ENCODE measurements at places on chromosomes 3 and 15. TPM values are rescaled to one million over a fixed set of nuclear protein-coding genes. Genes with fewer than 3 reads are reported as not detected.
A peak's percentile ranks its signal among the peaks of the same experiment; 100 is the strongest.

DNA sequence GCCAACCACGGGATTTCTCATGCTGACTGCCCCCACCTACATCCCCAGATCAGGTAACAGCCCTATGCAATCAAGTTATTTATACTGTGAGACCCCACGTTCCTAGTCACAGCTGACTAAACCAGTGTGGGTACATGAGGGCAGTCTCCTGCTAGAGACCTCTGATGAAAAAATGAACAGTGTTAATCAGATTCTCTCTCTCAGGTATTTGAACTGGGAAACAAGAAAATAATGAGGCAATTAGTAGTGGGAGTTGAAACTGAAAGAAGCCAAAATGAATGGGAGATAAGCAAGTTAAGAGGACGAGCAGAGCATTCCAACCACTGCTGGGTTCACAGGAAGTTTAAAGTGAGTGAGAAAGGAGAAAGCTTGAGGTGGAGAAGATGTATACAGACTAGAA is 98.5 kb upstream of the MYO5C start:
- no peaks in the 10 kb centered on the region for H3K27me3 ChIP-seq
- peaks cover 25% of the 10 kb centered on the region for H3K36me3 ChIP-seq
- H3K27ac ChIP-seq, result no peak overlapping the region
- peaks cover 9% of the 10 kb centered on the region for H3K4me1 ChIP-seq

GRCh38 chr15:74869726-74870407 is 3.3 kb downstream of the SCAMP2 start:
- peak; percentile 50 for DNase-seq
- peak overlapping the region; percentile 97 for H3K27ac ChIP-seq
- peak overlapping the region; percentile 98 for H3K4me3 ChIP-seq
- peaks cover 51% of the 10 kb centered on the region for H3K36me3 ChIP-seq
- peaks cover 55% of the 10 kb centered on the region for H3K4me1 ChIP-seq
- H3K27me3 ChIP-seq, result no peaks in the 10 kb centered on the region

DNA sequence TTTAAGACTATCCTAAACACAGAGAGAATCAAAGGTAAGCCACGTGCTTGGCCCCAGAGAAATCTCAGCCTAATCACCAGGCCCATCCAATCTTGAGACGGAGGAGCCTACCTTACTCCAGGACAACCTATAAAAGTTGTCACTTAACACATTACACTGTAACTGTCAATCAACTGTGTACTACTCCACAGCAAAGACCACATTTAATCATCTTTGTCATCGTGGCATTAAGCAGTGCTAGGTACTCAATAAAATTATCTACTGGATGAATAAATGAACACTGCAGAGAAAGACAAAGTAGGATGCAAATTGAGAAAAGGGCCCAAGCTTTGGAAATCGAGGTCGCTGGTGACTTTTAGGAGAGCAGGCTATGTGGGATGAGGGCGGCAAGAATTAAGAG is 466.7 kb downstream of the SHQ1 start:
- H3K4me3 ChIP-seq, result no peak overlapping the region
- no peaks in the 10 kb centered on the region for H3K27me3 ChIP-seq
- DNase-seq, result no peak

DNA sequence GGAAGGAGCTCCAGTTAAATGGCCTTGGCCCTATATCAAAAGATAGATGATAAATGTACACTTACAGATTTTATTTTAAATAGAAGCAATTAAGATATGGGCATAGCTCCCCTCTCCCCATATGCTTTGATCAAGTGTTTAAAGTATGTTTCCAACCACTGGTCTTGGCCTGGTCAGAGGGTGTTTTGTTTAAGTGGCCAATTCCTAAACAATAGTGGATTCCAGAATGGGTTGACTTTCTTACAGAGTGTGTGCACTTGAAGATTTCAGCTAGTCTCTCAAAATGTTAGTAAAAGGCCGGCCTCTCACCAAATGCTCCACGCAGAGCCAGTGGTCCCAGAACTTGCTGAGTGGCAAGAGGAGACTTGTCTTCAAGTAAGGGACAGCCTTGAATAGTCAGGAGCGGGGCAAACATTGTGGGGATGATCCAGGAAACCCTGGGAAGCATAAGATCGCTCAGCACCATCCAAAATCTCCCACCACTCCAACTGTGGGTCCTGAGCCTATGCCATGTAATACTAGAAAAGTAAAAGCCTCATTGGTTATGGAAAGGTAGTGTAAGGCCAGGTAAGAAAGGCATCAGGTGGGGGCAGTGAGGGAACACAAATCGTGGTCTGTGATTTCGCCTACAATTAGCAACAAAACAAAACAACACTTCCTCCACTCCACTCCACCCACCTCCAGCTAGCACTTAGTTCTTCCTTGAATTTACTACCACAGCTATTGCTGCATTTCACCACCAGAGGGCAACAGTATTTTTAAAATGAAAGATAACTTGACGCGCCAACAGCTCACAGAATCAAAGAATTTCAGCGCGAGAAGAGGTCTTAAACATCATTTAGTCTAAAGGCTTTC is 4.8 kb downstream of the RARRES1 start:
- H3K27me3 ChIP-seq, result no peaks in the 10 kb centered on the region
- H3K4me3 ChIP-seq, result peak overlapping the region; percentile 61

DNA sequence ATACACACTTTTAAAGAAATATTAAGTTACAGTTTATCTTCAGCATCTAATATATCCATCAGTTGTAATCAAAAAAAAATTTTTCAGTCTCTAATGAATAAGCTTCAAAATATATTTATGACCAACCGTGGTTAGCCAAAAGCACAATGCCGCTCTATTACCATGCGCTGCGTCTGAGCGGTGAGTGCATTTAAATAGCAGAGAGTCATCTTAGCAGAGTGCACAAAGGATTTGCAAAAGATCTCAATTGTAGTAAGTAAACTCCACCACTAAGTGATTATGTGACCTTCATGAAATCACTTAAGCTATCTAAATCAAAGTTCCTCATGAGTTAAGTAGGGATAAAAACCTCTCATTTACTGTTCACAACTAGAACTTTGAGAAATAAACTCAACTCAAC is 4.9 kb downstream of the TP63 start:
- H3K27me3 ChIP-seq, result peaks cover 4% of the 10 kb centered on the region
- H3K4me1 ChIP-seq, result peaks cover 16% of the 10 kb centered on the region
- no peaks in the 10 kb centered on the region for H3K36me3 ChIP-seq
- no peak overlapping the region for H3K4me3 ChIP-seq
- H3K27ac ChIP-seq, result no peak overlapping the region

DNA sequence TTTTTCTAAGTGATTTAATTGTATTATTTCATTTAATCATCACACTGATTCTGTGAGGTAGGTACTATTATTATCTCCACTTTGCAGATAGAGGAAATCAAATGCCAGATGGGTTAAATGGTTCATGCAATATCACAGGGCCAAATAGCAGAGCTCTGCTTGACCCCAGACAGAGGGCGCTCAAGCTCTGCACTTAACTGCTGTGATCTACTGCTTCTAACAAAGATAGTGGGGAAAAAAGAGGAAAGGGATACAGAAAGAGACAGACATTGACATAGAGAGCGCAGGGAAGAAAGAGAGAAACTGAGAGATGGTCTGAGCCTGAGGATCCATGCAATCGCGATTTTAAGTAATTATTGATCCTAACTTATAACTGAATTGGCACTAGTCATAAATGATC is 279.1 kb upstream of the THRB start:
- H3K27me3 ChIP-seq, result no peaks in the 10 kb centered on the region
- no peaks in the 10 kb centered on the region for H3K36me3 ChIP-seq
- H3K4me3 ChIP-seq, result no peak overlapping the region
- no peak for DNase-seq
- no peaks in the 10 kb centered on the region for H3K4me1 ChIP-seq

DNA sequence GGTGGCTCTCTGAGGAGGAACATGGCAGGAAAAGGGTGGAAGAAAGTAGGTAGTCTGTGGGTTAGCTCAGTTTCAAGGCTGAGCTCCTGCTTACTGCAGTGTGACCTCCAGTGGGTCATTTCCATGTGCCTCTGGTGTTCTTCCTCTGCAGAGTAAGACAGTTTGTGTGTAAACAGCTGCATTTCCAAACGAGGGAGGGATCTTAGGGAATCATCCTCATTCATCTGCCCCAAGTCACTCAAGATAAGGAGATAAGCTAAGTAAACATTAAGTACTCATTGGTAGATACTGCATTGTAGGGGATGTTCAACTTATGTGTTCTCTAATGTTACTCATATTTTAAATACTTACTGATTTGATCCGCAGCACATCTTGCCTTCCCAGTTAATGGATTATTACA is 83.6 kb downstream of the CLSTN2 start:
- H3K4me3 ChIP-seq, result no peak overlapping the region
- no peaks in the 10 kb centered on the region for H3K27me3 ChIP-seq
- no peak overlapping the region for H3K27ac ChIP-seq
- DNase-seq, result no peak
- H3K36me3 ChIP-seq, result no peaks in the 10 kb centered on the region

DNA sequence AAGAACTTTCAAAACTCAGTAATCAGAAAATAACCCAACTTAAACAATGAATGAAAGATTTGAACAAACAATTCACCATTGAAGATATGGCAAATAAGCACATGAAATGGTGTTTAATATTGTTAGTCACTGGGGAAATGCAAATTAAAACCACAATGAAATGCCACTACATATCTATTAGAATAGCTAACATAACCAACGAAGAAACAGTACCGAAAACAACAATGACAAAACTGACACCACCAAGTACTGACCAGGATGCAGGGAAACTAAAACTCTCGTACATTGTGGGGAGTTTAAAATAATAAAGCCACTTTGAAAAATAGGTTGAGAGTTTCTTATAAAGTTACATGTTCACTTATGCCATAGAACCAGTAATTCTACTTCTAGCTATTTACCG is 69.1 kb downstream of the KBTBD8 start:
- no peak overlapping the region for H3K27ac ChIP-seq
- no peaks in the 10 kb centered on the region for H3K4me1 ChIP-seq
- DNase-seq, result no peak

- H3K36me3 ChIP-seq, result peaks cover 50% of the 10 kb centered on the region
- H3K4me3 ChIP-seq, result no peak overlapping the region
- H3K4me1 ChIP-seq, result peaks cover 3% of the 10 kb centered on the region
- DNase-seq, result no peak
Observed at GRCh38 chr15:94359716-94360115, 128.4 kb downstream of the MCTP2 start.

DNA sequence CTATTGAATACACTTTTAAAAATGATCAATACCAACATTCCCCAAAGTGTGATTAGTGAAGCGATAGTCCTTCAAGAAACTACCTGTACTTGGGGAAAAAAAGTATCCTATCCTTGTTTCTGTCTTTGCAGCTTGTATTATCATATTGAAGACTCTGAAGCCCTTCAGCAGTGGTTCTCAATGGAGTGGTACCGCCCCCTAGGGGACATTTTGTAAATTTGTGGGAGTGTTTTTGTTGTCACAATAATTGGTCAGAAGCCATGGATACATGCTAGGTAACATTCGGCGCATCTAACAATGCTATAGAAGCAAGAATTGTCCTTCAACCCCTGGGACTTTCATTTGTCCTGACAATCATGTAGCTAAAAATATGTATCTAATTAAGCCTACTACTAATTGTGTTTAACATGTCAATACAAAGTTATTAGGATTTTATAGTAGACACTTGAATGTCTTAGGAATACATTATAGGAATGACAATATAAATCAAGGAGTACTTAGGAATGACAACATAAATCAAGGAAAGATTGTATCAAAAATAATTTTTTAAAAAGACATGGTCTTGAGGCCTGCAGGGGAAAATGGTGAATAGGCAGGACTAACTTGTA is 53.7 kb downstream of the NMD3 start:
- no peak overlapping the region for H3K27ac ChIP-seq
- no peaks in the 10 kb centered on the region for H3K36me3 ChIP-seq
- peak; percentile 14 for DNase-seq

GRCh38 chr15:51776952-51777569 is 25.7 kb downstream of the TMOD2 start:
- H3K27me3 ChIP-seq, result no peaks in the 10 kb centered on the region
- H3K36me3 ChIP-seq, result no peaks in the 10 kb centered on the region
- H3K4me1 ChIP-seq, result peaks cover 2% of the 10 kb centered on the region
- peak; percentile 53 for DNase-seq
- no peak overlapping the region for H3K4me3 ChIP-seq

DNA sequence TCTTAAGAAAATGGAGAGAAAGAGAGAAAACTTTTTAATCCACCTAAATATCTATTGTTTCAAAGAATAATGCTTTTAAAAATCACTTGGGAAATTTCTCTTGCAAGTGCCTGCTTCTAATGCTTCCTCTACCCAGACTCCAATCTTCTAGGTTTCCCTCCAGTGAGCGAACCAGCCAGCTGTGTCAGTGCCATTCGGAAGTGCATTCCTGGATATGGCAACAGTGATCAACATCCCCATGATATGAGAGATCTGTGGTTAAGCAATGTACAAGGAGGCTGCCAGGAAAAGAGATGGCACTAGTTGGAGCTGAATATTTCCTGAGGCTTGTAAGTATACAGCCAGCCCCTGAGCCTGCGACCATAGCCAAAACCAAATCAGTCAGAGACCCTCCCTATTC is 53.3 kb upstream of the KCNMB2 start:
- no peaks in the 10 kb centered on the region for H3K4me1 ChIP-seq
- no peaks in the 10 kb centered on the region for H3K36me3 ChIP-seq
- no peaks in the 10 kb centered on the region for H3K27me3 ChIP-seq
- H3K27ac ChIP-seq, result no peak overlapping the region
- no peak for DNase-seq
- H3K4me3 ChIP-seq, result no peak overlapping the region

DNA sequence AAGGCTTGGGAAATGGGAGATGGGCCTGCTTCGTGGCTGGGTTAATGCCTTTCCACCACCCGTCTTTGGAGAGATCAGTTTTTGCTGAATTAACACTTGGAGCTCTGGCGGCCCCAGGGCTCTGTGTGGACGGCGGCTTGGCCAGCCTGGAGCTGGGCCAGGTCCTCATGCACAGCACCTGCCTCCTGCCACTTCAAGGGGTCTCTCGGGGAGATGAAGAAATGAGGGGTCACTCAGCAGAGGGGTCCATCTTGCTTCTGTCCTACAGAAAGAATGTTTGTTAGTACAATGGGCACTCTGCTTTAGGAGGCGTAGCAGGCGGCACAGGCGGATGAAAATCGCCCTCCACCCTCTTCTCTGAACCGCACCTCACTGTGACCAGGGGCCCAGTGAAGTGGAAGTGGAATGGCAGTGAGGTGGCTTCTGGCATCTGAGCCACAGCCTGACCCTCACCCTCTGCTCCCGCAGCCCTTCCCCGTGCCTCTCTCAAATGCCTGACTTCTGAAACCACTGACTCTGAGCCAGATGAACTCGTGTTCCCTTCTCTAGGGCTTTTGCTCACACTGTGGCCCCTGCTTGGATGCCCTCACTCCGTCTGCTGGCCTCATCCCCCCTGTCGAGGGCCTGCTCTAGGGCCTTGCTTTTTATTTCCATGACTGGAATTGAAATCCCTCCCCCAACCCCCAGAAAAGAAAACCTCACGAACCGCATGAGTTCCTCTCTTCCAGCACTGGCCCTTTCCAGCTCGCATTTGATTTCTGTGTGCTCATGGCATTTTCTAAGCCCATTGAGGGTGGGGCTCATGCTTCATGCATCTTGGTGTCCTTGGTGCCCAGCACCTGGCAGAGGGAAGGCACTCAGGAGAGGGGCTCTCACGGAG is 42.2 kb downstream of the CHDH start:
- no peak overlapping the region for H3K4me3 ChIP-seq
- H3K4me1 ChIP-seq, result peaks cover 2% of the 10 kb centered on the region
- no peak overlapping the region for H3K27ac ChIP-seq
- DNase-seq, result no peak
- no peaks in the 10 kb centered on the region for H3K36me3 ChIP-seq
- peaks cover 5% of the 10 kb centered on the region for H3K27me3 ChIP-seq

Gene GABRG3
- not detected for total RNA-seq

Gene VEPH1
- total RNA-seq, result not detected

Gene ACVR2B
- total RNA-seq, result 10.3 TPM

Gene CCR3
- total RNA-seq, result not detected

Gene CLDN16
- total RNA-seq, result not detected

Gene SPTSSB
- not detected for total RNA-seq

Gene MYLK
- not detected for total RNA-seq

Gene SFMBT1
- 23.4 TPM for total RNA-seq

Measured in activated T-helper 2 cell treated with anti-CD3 and anti-CD28 coated beads, Interferon-gamma antibody, Interleukin-2, Interleukin-4, amounts not matched to agents 10 μg/mL and 5 μg/mL and 100 μg/mL, durations not matched to agents 14 hours and 24 hours and 36 hours (primary cell).